ENCODE measurements at places on chromosomes 11 and 22. TPM values are rescaled to one million over a fixed set of nuclear protein-coding genes. Genes with fewer than 3 reads are reported as not detected.

DNA sequence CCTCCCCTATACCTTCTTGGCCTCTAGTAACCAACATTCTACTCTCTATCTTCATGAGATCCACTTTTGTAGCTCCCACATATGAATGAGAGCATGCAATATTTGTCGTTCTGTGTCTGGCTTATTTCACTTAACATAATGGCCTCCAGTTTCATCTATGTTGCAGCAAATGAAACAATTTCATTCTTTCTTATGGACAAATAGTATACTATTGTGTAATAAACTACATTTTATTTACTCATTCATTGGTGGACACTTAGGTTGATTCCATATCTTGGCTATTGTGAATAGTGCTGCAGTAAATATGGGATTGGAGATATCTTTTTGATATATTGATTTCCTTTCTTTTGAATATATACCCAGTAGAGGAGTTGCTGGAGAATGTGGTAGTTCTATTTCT, 151.1 kb downstream of the JRKL start:
- no peaks in the 10 kb centered on the region for H3K36me3 ChIP-seq
- no peaks in the 10 kb centered on the region for H3K27me3 ChIP-seq
- H3K27ac ChIP-seq = no peak overlapping the region
- no peak overlapping the region for H3K4me3 ChIP-seq
- H3K4me1 ChIP-seq = no peaks in the 10 kb centered on the region

GRCh38 chr11:9396310-9396709, 11.9 kb downstream of the IPO7 start:
- H3K4me3 ChIP-seq = peak overlapping the region; percentile 3
- peaks cover 27% of the 10 kb centered on the region for H3K36me3 ChIP-seq
- DNase-seq = no peak
- peaks cover 25% of the 10 kb centered on the region for H3K4me1 ChIP-seq
- peak overlapping the region; percentile 24 for H3K27ac ChIP-seq

BATF2 gene
- total RNA-seq = 1.0 TPM

DNA sequence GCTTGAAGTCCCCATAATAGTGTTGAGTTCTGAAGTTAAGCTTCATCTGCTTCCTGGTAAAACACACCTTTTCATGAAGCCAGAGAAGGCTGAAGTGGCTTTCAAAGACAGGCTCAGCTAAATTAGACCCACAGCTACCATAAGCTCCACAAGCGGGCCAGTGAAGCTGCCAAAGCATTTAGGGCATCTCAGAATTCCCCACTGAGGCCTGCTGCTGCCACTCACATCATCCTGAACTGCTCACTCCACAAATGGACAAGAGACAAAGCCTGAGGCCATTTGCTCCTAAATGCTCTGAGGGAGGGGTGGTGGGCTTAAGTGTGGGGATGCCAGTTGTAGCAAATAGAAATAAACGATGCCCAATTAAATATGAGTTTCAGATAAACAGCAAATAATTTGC, 14.6 kb downstream of the CCDC83 start:
- H3K36me3 ChIP-seq = no peaks in the 10 kb centered on the region
- H3K4me3 ChIP-seq = no peak overlapping the region
- H3K27ac ChIP-seq = no peak overlapping the region
- no peak for DNase-seq

GRCh38 chr11:119374632-119375336, 6.7 kb downstream of the USP2 start:
- H3K36me3 ChIP-seq = no peaks in the 10 kb centered on the region
- no peak for DNase-seq
- H3K27ac ChIP-seq = no peak overlapping the region
- peaks cover 51% of the 10 kb centered on the region for H3K4me1 ChIP-seq
- H3K27me3 ChIP-seq = peaks cover 4% of the 10 kb centered on the region

NXPE1 gene
- total RNA-seq = 0.27 TPM

DNA sequence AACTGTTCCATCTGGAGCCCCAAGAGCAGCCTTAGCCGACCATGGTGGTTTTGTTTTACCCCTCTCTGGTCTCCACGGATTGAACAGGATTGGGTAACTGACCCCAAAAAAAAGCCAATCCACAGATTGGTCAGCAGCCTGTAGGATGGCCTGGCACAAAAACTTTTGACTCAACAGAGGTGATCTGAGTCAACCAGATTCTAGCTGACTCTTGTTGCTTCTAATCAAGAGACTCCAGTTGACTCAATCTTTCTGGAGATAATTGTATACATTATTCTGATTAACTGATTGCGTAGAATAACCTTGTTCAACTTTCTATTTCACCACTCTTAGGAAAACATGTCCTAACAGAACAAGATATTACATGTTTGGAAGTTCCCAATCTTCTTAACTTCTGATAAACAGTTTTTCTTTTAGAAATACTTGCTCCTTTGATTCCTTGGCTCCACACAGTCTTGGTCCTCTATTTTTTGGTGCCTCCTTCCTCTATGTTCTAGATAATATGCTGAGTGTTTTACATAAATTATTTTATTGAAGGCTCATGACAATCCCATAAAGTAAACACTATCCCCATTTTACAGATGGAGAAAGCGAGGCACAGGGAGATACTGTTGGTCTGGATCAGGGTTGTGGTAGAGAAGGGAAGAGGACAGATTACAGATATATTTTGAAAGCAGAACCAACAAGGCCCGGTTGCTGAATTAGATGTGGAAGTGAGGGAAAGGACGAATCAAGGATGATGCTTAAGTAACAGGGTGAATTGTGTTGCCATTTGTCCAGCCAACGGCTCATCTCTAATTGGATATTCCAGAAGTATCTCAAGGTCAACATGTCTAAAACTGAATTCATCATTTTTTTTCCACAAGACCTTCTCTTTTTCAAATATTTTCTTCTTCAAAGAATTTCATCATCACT, 11.5 kb upstream of the ZC3H12C start:
- DNase-seq = no peak
- H3K27me3 ChIP-seq = no peaks in the 10 kb centered on the region
- peaks cover 10% of the 10 kb centered on the region for H3K4me1 ChIP-seq

DNA sequence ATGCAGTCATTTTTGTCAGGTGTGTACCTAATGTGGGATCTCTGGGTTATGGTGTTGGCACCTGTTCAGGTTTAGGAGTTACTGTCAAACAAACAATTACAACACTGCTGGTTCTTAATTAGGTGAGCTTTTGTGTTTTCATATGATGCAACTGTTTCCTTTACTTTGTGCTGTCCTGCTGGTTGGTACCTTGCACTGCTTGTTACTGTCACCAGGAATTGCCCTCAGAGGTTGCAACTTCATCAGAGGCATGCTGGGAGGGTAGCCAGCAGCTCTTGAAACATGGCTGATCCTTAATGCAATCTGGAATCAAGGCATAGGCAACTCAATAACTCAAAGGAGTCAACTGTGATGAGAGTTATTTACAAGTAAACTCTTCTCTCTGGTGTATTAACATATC, 400.3 kb downstream of the MIAT start:
- no peaks in the 10 kb centered on the region for H3K4me1 ChIP-seq
- H3K36me3 ChIP-seq = no peaks in the 10 kb centered on the region
- H3K27me3 ChIP-seq = peaks cover 19% of the 10 kb centered on the region
- DNase-seq = no peak

- H3K36me3 ChIP-seq = no peaks in the 10 kb centered on the region
- no peak for DNase-seq
- H3K4me3 ChIP-seq = no peak overlapping the region
Observed at GRCh38 chr22:33114565-33114964, 56.4 kb upstream of the SYN3 start.

- no peaks in the 10 kb centered on the region for H3K36me3 ChIP-seq
- peak overlapping the region; percentile 73 for H3K4me3 ChIP-seq
- DNase-seq = no peak
- peaks cover 6% of the 10 kb centered on the region for H3K4me1 ChIP-seq
- peaks cover 74% of the 10 kb centered on the region for H3K27me3 ChIP-seq
Observed at GRCh38 chr11:64298966-64299846, 952 bp upstream of the CATSPERZ start.

- peaks cover 10% of the 10 kb centered on the region for H3K4me1 ChIP-seq
- H3K4me3 ChIP-seq = peak overlapping the region; percentile 85
- H3K27ac ChIP-seq = peak overlapping the region; percentile 89
- peaks cover 7% of the 10 kb centered on the region for H3K36me3 ChIP-seq
- H3K27me3 ChIP-seq = no peaks in the 10 kb centered on the region
- DNase-seq = no peak
Observed at GRCh38 chr11:67302571-67303131, 679 bp upstream of the SSH3 start.

DNA sequence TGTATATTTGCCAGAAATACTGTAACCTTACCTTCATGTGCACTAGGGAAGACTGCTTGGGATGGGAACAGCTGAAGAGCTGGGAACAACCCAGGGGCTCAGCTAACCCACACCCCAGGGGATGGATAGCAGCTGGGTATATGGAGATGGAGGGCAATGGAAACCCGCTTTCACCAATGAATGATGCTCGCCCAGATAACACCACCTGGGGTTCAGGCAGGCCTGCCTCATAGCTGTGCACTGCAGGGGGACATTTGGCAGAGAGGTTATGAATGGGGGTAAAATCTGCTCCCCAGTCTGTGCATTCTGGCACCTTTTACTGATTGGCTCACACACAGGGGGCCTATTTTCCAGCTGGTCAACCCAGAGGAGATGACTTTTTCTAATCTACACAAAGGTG, 170.7 kb downstream of the CHST1 start:
- no peak overlapping the region for H3K27ac ChIP-seq
- peaks cover 10% of the 10 kb centered on the region for H3K4me1 ChIP-seq
- no peaks in the 10 kb centered on the region for H3K36me3 ChIP-seq
- H3K4me3 ChIP-seq = no peak overlapping the region
- peaks cover 45% of the 10 kb centered on the region for H3K27me3 ChIP-seq

DNA sequence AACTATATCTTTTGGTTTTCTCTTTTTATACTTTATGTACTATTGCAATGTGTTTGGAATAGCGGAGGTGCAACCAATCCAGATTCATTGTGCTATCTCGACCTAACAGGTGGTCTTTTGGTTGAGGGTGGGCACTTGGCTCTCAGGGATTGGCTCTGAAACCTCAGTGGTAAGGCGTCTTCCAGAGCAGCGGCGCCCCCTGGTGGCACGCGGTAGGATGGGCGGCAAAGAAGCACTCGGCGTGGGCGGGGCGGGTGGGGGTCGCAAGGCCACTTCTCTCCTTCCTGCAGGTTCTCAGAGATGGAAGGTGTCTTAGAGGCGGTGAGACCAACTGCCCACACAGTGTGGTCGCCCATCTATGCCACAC, 19.2 kb upstream of the PLET1 start:
- no peak for DNase-seq
- no peak overlapping the region for H3K27ac ChIP-seq
- no peaks in the 10 kb centered on the region for H3K36me3 ChIP-seq
- H3K27me3 ChIP-seq = peaks cover 19% of the 10 kb centered on the region
- H3K4me1 ChIP-seq = peaks cover 6% of the 10 kb centered on the region
- peak overlapping the region; percentile 55 for H3K4me3 ChIP-seq

GRCh38 chr11:118081241-118081958, 4.5 kb downstream of the TMPRSS4 start:
- DNase-seq = no peak
- H3K27me3 ChIP-seq = no peaks in the 10 kb centered on the region
- H3K27ac ChIP-seq = no peak overlapping the region

- no peak for DNase-seq
- H3K4me3 ChIP-seq = peak overlapping the region; percentile 40
- H3K27ac ChIP-seq = peak overlapping the region; percentile 9
- H3K27me3 ChIP-seq = no peaks in the 10 kb centered on the region
- H3K4me1 ChIP-seq = peaks cover 36% of the 10 kb centered on the region
Observed at GRCh38 chr11:122365610-122366360, 249.8 kb upstream of the BLID start.

OR51T1 gene
- 0.39 TPM for total RNA-seq

GRCh38 chr22:50656122-50657070, 16.2 kb upstream of the SHANK3 start:
- H3K36me3 ChIP-seq = no peaks in the 10 kb centered on the region
- no peaks in the 10 kb centered on the region for H3K4me1 ChIP-seq
- no peak overlapping the region for H3K27ac ChIP-seq
- H3K4me3 ChIP-seq = no peak overlapping the region

DNA sequence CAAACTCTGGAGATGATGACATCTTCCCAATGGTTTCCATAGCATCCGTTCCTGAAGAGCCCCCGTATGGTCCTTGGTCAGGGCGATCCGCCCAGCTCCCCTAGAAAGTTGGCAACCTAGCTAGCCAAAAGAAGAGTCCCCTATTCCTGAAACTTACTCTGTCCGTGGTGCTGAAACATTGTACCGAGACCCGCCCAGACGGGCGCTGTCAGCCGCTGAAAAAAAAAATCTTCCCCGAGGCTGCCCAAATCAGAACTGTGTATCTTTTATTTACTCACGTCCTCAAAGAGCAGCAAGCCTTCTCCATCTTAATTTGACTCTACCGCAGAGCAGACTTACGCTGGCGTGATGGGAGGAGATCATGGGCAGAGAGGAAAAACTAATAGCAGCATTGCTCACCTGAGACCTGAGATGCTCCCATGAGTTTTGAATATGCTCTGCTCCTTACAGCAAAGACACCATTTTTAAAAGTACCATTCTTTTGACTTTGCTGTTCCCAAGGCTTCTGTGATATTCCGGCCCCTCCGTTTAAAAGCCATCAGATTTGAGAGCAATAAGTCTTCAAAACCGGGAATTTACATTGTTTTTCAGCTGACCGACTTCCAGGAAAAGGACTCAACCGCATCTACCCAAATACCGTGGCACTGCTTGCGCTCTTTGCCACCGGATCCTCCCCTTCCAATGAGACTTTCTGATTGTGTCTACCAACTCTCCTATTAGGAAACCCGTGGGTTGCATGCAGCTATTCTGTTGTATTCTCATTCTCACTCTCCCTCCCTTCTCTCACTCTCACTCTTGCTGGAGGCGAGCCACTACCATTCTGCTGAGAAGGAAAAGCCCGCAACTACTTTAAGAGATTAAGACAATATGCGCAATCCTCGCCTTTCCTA, at the start of gene SLC17A6:
SLC17A6 (plus strand) TSS at position 786 of the 890 bp plus-strand sequence. CDS start 153 bp downstream, outside the sequence.
- peaks cover 63% of the 10 kb centered on the region for H3K27me3 ChIP-seq
- H3K27ac ChIP-seq = no peak within 1 kb of the TSS
- no peak for DNase-seq
- peak within 1 kb of the TSS; percentile 70 for H3K4me3 ChIP-seq
- peaks cover 5% of the 10 kb centered on the region for H3K4me1 ChIP-seq
- peaks cover 3% of the 10 kb centered on the region for H3K36me3 ChIP-seq

- no peaks in the 10 kb centered on the region for H3K27me3 ChIP-seq
- peaks cover 4% of the 10 kb centered on the region for H3K36me3 ChIP-seq
- no peak for DNase-seq
- H3K27ac ChIP-seq = no peak overlapping the region
- peaks cover 49% of the 10 kb centered on the region for H3K4me1 ChIP-seq
- H3K4me3 ChIP-seq = no peak overlapping the region
Observed at GRCh38 chr11:48036011-48036410, 55.7 kb downstream of the PTPRJ start.

- H3K4me3 ChIP-seq = peak overlapping the region; percentile 61
- H3K4me1 ChIP-seq = peaks cover 46% of the 10 kb centered on the region
- no peak for DNase-seq
- H3K27ac ChIP-seq = peak overlapping the region; percentile 39
Observed at GRCh38 chr22:27749597-27750225, 51.8 kb downstream of the MN1 start.

GRCh38 chr11:112161012-112161411, 2.9 kb downstream of the IL18 start:
- H3K27ac ChIP-seq = no peak overlapping the region
- DNase-seq = no peak
- no peaks in the 10 kb centered on the region for H3K36me3 ChIP-seq
- H3K4me3 ChIP-seq = no peak overlapping the region
